ENCODE measurements at places on chromosomes 3 and 15. TPM values are rescaled to one million over a fixed set of nuclear protein-coding genes. Genes with fewer than 3 reads are reported as not detected.
A peak's percentile ranks its signal among the peaks of the same experiment; 100 is the strongest.

DNA sequence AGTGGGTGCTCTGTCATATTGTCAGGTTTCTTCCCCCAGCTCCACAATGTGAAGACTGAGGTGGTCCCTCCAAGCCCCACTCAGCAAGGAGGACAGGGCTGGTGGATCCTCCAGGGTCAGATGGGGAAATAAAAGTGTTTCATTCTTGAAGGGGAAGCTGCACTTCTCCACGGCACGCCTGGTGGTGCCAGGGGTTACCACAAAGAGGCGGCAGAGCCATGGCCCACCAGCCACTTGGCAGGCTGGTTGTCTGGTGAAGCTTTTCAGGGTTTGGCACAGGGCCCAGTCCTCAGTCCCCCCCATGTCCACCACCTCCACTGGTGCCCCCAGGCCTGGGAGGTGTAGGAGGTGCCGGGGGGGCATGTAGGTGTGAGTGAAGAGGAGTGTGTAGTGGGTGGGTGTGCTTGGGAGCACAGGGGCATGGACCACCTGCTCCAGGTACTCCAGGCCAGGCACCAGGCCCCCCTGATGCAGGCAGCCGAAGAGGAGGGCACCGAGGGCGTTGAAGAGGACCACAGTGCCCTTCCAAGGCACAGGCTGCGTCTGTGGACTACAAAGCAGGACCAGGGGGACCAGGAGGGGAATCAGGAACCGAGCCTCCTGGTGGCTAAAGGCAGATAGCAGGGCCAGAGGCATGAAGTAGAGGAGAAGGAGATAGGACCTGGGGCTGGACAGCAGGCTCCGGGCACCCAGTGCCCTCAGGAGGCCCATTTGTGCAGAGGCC lies 5.0 kb upstream of the NCBP2 start:
- no peaks in the 10 kb centered on the region for H3K27me3 ChIP-seq
- H3K36me3 ChIP-seq = no peaks in the 10 kb centered on the region
- no peak overlapping the region for H3K4me3 ChIP-seq
- DNase-seq = no peak
- H3K27ac ChIP-seq = no peak overlapping the region

- H3K36me3 ChIP-seq = no peaks in the 10 kb centered on the region
- no peaks in the 10 kb centered on the region for H3K4me1 ChIP-seq
- H3K27me3 ChIP-seq = no peaks in the 10 kb centered on the region
- H3K4me3 ChIP-seq = no peak overlapping the region
These were observed 13.1 kb downstream of the PLAAT1 start for GRCh38 chr3:193253986-193254660.

DNA sequence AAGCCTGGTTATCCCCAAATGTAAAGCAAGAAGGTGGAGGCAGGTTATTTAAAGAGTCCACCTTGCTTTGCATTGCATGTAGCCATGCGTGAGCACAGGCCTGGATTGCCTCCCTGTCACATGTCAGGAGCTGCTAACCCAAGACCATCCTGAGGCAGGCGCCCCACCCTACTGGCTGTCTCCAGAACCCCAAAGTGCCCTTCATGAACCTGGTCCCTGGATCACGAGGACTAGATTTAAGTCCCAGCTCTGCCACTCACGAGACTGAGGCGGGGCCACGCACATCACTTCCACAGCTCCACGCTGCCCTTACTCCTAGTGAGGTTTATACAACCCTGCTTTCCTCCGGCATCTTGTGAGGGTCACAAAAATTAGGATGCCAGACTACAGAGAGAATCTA lies 17.6 kb downstream of the MRPL46 start:
- no peaks in the 10 kb centered on the region for H3K27me3 ChIP-seq
- no peaks in the 10 kb centered on the region for H3K4me1 ChIP-seq
- DNase-seq = no peak
- H3K27ac ChIP-seq = no peak overlapping the region

DNA sequence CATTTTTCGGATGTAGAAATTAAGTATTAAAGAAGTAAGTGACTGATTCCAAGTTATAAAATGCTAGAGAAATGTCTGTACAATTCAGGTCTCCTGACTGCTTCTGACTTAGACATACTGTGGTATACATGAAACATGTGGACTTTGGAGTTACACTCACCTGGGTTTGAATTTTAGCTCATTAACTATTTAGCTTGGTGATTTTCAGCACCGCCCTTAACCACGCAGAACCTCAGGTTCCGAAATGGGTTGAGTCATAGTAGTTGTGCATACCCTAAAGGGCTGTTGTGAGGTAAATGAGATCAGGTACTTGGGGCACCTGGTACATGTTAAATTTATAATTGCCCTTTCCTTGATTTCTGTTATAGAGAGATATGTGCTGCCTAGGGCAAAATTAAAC lies 32.9 kb upstream of the UTS2B start:
- DNase-seq = no peak
- H3K27ac ChIP-seq = no peak overlapping the region
- H3K4me3 ChIP-seq = no peak overlapping the region
- H3K4me1 ChIP-seq = no peaks in the 10 kb centered on the region
- H3K36me3 ChIP-seq = no peaks in the 10 kb centered on the region

GRCh38 chr3:69288161-69288895 lies 97.6 kb downstream of the FRMD4B start:
- no peaks in the 10 kb centered on the region for H3K27me3 ChIP-seq
- DNase-seq = no peak
- H3K4me1 ChIP-seq = no peaks in the 10 kb centered on the region
- no peaks in the 10 kb centered on the region for H3K36me3 ChIP-seq

DNA sequence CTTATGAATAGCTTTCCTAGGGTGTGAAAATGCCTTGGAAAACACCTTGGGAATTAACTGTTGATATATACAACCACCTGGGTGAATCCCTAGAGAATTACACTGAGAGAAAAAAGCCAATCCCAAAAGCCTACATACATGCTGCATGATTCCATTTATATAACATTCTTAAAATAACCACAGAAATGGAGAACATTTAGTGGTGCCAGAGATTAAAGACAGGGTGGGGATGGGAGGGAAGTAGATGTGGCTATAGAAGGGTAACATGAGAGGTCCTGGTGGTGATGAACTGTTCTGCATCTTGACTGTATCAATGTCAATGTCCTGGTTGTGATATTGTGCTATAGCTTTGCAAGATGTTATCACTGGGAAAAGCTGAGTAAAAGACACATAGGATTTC lies 291.0 kb downstream of the CLSTN2 start:
- no peak overlapping the region for H3K27ac ChIP-seq
- H3K4me3 ChIP-seq = no peak overlapping the region
- no peaks in the 10 kb centered on the region for H3K27me3 ChIP-seq
- H3K36me3 ChIP-seq = no peaks in the 10 kb centered on the region
- H3K4me1 ChIP-seq = no peaks in the 10 kb centered on the region

- H3K4me1 ChIP-seq = no peaks in the 10 kb centered on the region
- H3K27me3 ChIP-seq = no peaks in the 10 kb centered on the region
- no peak overlapping the region for H3K4me3 ChIP-seq
- no peak for DNase-seq
- no peaks in the 10 kb centered on the region for H3K36me3 ChIP-seq
- no peak overlapping the region for H3K27ac ChIP-seq
These were observed 332.0 kb upstream of the RASGRP1 start for GRCh38 chr15:38896647-38897046.

DNA sequence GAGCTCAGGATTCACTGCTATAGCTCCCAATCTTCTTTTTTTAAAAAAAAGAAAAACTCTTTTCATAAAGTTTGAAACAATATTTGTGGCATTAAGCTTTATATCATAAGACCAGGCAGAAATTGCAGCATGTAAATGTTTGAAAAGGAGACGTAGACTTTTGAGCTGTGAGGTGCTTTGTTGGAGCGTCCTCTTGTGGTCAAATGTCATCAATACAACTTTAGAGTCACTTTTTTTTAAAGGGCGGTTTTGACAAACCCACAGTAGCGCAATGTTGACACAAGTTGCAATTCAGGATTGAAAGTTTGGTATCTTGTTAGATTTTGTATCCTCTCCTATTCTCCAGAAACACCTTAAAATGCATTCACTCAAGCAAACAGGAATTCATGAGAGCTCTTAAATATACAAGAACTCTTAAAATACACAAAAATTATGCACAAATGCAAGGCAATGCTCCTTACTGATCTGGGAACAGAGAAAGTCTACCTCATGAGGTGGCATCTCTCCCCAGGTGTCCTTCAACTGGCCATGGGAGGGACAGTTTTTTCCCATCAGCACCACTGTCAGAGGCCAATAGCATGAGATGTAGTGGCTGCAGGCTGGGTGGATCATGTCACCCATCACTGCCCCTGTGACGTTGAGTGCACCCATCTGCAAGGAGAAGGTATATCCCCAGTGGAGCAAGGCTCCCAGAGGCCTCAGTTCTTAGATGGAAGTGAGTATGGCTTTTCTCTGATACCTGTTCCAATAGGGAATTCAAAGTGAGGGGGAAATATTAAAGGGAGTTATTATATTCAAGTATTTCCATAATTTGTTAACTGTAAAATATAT lies 70.7 kb downstream of the ANXA2 start:
- no peak overlapping the region for H3K27ac ChIP-seq
- DNase-seq = no peak
- no peak overlapping the region for H3K4me3 ChIP-seq
- H3K36me3 ChIP-seq = no peaks in the 10 kb centered on the region

DNA sequence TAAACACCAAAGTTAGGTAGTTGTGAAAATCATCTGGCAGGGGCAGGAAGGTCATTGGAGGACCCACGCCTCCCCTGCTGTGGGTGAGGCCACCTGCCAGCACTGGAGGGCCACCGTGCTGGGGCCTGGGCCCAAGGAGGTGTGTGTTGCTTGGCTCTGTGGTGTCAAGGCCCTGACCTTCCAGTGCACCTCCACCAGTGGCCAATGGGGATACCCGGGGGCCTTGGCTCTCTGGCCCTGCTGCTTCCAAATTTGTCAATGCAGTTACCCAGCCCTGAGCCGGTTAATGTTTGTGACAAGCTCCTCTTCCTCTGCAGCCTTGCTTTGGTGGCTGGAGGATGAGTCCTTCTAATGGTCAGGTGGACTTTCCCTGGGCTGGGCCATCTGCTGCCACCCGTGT lies 150.2 kb downstream of the KLF13 start:
- DNase-seq = no peak
- no peaks in the 10 kb centered on the region for H3K36me3 ChIP-seq
- no peak overlapping the region for H3K4me3 ChIP-seq
- no peaks in the 10 kb centered on the region for H3K27me3 ChIP-seq

DNA sequence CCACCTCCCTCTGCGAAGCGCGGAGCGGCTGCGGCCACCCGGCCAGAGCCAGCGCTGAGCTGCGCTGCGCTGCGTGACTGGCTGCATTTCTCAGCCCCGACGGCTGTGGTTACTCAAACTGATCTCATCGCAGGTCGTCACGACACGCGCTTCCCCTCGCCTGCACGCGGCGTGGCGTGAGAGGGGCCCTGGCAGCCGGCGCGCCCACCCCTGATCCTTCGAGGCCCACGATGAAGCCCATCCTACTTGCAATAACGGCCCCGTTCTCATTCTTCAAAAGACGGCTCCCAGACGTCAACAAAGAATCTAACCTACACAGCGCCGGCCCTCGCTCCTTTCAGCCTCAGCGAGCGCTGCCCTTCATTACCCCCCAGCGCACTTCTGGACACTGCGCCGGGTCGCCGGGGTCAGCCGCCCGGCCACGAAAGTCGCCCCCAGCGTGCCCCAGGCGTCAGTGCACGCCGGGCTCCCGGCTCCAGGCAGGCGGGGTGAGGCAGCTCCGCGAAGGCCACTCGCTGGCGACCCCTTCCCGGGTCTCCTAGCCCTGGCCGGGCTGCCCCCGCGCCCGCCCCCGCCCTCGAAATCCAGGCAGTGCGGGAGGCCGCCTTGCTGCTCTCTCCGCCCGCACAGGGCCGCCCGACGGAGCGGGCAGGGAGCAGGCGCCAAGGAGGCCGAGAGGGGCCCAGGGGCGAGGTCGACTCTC lies 9.9 kb upstream of the LEKR1 start:
- DNase-seq = peak; percentile 27
- H3K4me1 ChIP-seq = peaks cover 7% of the 10 kb centered on the region
- H3K27me3 ChIP-seq = no peaks in the 10 kb centered on the region
- H3K27ac ChIP-seq = peak overlapping the region; percentile 77
- H3K36me3 ChIP-seq = no peaks in the 10 kb centered on the region
- peak overlapping the region; percentile 55 for H3K4me3 ChIP-seq

DNA sequence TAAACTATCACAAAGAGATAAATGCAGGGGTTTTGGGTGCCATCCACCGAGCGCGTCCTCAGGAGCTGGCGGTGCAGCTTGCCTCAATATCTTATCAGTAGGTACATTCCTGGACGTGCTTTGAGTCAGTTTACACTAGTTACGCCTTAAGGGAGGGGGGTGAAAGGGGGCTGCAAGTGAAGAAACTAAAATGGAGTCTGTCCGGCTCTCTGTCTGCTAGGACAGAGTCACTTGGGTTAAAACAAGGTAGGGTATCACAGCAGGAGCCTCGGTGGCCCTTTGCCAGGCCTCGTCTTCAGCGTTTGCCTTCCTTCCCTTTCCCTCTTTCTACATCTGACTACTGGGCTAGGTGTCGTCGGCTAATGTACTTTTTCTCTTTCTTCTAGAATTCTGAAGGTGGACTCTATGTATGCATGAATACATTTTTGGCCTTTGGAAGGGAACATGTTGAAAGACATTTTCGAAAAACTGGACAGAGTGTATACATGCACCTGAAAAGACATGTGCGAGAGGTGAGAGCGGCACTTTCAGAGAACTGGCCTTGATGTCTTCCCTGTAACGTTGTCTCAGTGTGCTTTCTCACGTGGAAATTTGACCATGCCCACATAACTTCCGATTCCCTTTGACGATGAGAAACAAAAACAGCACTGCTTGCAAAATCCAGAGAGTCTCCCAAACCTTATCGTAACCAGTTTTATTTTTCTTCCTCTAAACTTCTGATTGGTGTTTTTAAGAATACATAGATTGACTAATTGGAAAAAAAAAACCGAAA lies 28.8 kb downstream of the USP13 start:
- peak overlapping the region; percentile 4 for H3K4me3 ChIP-seq
- no peak for DNase-seq
- no peaks in the 10 kb centered on the region for H3K27me3 ChIP-seq
- H3K4me1 ChIP-seq = no peaks in the 10 kb centered on the region
- H3K27ac ChIP-seq = peak overlapping the region; percentile 41

- DNase-seq = no peak
- no peaks in the 10 kb centered on the region for H3K4me1 ChIP-seq
- H3K4me3 ChIP-seq = no peak overlapping the region
- no peak overlapping the region for H3K27ac ChIP-seq
- no peaks in the 10 kb centered on the region for H3K36me3 ChIP-seq
- H3K27me3 ChIP-seq = no peaks in the 10 kb centered on the region
These were observed 262.9 kb downstream of the CTNNB1 start for GRCh38 chr3:41462103-41462691.

- no peak for DNase-seq
- no peaks in the 10 kb centered on the region for H3K36me3 ChIP-seq
- H3K27me3 ChIP-seq = no peaks in the 10 kb centered on the region
- no peak overlapping the region for H3K27ac ChIP-seq
These were observed 333.5 kb upstream of the NR2E3 start for GRCh38 chr15:71476823-71477222.

DNA sequence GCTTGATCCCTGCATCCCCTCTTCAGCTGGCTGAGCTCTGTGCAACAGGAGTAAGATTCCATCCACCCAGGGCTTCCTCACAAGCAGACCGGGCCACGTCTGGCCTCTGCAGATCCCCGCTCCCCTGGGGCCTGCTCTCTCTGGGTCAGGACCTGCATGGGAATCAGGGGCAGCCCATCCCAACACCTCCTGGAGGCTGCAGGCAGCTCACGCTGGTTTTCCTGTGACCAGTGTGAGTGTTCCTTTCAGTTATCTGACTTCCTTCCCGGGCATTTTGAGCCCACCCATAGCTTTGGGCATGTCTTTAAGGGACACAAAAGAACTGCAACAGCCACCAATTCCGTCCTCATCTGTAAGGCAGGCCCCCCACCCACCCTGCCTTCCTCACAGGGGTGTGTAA lies 16.3 kb downstream of the NUP210 start:
- no peaks in the 10 kb centered on the region for H3K4me1 ChIP-seq
- DNase-seq = no peak
- H3K4me3 ChIP-seq = no peak overlapping the region
- H3K27me3 ChIP-seq = no peaks in the 10 kb centered on the region
- no peaks in the 10 kb centered on the region for H3K36me3 ChIP-seq
- no peak overlapping the region for H3K27ac ChIP-seq

The CD200R1L gene
- not detected for total RNA-seq

The ALG1L2 gene
- total RNA-seq = not detected

The KCNMB2 gene
- total RNA-seq = 0.29 TPM

The RBP2 gene
- not detected for total RNA-seq
